ENCODE measurements at places on chromosomes 7 and 10.

GRCh38 chr10:89278034-89278535 is 23.8 kb upstream of the IFIT2 start:
- peak; percentile 97 for DNase-seq

DNA sequence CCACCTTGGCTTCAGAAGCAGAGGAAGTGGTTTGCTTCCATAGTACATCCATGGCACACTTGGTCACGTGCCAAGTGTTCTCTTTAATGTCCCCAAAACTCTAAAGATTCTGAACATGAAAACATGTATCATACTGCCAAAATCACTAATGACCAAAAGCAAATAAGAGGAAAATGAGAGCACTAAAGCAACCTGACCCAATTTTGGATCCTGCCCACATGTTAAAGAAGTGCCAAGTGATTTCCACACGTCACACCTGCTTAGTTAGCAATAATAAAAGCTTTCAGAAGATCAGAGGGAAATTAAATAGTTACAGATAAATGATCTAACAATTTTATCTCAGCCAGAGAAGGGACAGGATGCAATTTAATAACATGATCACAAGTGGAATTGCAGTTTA is 1170.0 kb downstream of the XPNPEP1 start:
- DNase-seq, result no peak

- no peak for DNase-seq
These were observed 209.1 kb downstream of the HGF start for GRCh38 chr7:81560708-81561107.

- no peak for DNase-seq
These were observed 24.9 kb upstream of the INSYN2A start for GRCh38 chr10:127221281-127221680.

DNA sequence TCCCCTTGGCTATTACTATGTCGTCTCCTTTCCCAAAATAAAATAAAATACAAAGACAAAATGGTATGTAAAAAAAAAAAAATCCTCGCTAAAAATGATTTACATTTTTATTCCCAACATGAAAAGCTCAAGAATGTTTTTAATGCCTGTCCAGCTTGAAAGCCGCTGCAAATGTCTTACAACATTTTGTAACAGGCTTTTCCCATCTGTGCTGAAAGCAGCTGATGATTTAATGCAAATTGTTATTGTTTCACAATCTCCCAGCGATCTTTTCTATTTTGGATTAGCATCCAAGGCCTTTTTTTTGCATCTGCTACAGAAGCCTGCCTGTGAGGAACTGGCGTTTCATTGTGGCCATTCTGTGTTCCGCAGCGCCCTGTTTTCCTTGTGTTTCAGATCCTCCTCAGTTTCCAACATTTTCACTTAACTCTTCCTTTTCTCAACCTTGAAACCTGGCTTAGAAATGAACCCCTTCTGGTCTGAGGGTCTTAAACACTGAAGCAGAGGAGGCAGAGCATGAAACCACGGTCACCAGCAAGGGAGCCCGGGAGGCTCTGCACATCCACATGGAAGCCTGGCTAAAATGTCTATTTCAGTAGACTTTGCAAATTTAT is 712.1 kb downstream of the PARD3 start:
- DNase-seq, result no peak

DNA sequence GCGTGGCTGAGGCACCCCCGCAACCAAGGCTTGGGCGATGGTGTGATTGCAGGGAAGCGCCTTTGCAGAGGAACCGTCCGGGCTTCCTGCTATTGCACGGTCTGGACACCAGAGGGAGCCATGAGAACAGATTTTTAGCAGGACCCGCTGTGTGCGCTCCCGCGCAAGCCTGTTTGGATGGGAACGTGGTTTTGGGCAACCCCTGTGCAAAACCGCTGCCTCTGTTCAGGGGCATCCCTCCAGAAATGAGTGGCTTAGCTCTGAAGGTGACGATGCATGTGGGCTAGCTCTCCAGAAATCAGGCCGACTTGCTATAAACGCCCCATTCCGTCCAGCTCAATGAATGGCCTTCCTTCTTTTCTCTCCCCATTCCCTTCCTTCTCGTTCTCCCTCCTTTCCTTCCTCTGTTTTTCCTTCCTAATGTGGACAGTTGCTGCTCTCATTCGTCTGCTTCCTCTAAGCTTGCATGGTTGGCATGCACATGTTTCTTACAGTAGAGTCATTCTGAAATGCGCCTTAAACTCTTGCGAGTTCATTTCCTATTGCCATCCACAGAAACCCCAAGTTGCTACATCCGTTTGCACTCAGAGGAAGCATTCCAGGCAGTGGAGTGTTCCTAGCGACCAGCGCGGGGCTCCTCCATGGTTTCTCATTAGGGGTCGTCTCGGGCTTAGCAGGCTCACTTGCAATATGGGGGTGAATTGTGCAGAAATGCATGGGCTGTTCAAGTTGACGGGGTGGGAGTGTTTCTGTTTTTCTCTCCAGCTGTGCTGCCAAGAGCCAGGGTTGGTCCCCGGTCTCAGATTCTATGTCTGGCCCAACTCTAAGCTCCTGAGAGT is 302.5 kb upstream of the GALNT17 start:
- DNase-seq, result no peak

Data from RCC 7860 (cell line).